Breast epithelium (tissue), 4 donors: ENCODE measurements at places on chromosomes 11 and 22.

GRCh38 chr22:21076912-21077625 lies 31.3 kb downstream of the LRRC74B start:
- DNase-seq = no peak

DNA sequence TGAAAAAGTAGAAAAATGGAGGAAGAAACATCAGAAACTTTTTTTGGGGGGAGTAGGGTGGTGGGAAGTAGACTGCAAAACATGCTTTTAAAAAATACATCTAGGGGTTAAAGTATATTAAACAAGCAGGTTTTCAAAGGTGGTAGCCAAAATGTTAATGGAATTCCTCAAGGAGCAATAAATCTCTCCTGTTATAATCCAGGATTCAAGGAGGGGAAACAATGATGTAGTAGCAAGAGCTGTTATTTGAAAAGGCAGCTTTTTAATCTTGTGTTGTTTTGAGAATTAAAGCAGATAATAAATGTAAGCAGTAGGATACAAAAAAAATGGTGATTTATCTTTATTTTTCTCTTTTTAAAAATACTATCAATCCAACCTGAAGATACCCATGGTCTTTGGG lies 736.5 kb upstream of the CCDC90B start:
- DNase-seq = no peak

DNA sequence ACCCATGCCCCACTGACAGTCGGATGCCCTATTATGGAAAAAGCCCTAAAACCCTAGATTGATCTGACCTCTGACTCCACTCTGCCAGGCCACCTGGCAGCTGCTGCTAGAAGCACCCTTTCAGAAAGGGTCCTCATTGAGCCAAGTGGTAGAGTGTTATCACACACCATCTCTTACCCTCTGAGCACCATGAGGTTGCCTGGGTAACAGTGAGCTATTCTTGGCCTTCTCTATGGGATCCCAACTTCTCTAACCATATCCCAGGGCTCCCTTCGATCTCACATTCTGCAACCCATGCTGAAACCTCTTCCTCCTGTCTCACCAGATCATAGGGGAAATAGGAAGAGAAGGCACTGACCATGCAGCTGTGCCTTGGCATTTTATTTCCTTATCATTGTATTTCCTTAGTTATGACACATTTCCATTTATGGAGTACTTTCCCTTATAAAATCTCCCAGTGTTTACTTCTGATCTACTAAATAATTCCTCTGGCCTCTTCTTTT lies 52.7 kb downstream of the MPPED2 start:
- DNase-seq = no peak

GRCh38 chr11:68498903-68499883 lies 38.6 kb downstream of the PPP6R3 start:
- DNase-seq = no peak

DNA sequence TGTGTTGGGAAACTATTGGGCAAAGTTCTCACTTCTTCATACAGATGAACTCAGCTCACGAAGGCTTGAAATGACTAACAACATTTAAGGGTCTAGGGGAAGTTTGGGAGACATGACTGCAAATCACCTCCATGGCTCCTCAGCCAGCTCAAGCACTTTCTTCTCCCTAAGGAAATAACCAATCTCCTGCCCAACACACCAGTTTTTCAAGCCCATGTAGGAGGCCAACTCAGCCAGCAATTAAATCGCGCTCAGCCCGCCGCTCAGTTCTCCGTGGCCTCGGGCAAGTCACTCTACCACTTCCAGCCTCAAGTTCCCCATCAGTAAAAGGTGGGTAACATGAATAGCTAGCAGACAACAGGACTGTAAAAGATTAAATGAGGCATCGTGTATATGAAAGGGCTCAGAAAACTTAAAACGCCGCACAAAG lies 796 bp downstream of the POLDIP3 start:
- no peak for DNase-seq

DNA sequence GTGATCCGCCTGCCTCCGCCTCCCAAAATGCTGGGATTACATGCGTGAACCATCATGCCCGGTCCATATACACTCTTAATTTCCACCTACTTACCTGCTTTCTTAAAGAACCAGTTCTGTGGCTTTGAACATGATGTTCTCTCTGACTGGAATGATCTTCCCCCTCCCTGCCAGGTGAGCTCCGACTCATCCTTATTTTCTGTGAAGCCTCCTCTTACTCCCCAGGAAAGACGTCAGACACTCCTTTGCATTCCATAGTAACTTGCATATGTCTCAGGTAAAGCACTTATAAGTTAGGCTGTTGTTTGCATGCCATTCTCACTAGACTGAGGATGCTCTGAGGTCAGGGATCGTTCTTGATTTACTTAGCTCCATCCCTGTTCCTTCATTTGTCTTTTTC lies 91.8 kb upstream of the RAB1B start:
- no peak for DNase-seq

DNA sequence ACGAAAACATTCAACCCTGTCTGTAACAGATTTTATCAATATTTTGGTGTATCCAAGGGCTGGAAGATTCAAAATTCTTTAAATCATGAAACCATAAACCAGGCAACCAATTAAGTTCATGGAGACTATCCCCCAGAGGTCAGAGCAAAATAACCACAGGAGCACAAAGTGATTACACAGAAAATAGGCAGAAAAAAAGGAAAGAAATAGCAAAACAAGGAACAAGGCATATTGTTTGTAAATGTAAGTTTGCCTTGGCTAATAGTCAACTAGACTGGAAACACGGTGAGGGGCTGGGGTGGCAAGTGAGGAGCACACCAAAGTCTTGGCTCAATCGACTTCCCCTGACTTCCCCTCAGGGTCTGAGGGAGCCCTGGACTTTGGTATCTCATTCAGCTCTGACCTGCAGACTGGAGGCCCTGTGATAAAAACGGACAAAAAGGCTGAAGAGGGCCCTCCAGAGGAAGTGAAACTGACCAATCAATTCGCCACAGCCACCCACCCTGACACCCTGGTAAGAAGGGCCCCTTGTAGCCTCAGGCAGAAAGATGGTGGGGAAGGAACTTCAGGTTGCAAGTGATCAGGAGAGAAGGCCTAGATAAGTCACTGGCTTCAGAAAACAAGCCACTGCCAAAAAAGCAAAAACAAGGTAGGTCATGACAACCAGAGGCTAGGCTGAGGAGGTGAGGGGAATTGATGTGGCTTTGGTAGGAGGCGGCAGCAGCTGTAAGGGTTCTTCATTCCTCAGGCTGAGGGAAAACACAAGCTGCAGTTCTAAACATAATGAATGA lies 1.8 kb downstream of the SIK3 start:
- no peak for DNase-seq

DNA sequence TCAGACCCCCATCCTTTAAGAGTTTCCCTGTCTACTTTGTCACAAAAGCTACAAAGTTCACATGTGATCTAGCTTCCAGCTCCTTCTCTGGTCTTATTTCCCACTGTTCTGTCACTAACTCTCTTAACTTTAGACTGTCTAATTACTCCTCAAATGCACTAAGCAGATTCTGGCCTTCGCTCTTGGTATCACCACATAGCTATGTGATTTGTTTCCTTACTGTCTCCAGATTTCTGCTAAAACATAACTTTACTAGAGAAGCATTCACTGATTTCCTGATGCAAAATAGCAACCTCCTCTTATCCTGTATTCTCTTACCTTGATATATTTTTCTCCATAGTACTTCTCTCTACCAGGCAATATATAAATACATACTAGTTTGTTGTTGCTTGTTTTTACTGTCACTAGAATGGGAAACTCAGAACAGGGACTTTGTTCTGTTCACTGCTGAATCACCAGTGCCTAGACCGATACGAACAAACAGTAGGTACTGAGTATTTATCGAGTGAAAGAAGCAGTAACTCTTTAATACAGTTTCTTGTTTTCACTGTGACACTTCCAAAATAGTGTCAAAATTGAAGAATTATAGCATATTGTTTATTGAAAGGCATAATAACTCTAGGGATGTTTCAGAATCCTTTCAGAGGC lies 205.6 kb downstream of the DDX10 start:
- no peak for DNase-seq

DNA sequence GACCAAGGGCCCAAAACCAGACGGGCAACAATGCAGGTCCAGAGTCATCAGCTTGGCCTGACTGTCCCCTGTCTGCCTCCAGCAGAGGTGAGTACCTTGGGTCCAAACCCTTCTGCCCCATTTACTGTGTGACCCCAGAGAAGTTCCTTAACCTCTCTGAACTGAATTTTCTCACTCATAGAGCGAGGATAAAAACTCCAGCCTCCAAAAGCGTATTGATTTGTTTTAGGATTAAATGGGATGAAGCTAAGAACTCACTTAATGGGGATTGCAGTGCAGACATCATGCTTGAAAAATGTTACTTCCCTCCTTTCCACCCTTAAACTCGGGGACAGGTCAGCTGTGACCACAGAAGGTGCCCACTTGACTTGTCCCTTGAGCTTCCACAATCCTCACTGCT lies 22.6 kb downstream of the IGLL1 start:
- no peak for DNase-seq

DNA sequence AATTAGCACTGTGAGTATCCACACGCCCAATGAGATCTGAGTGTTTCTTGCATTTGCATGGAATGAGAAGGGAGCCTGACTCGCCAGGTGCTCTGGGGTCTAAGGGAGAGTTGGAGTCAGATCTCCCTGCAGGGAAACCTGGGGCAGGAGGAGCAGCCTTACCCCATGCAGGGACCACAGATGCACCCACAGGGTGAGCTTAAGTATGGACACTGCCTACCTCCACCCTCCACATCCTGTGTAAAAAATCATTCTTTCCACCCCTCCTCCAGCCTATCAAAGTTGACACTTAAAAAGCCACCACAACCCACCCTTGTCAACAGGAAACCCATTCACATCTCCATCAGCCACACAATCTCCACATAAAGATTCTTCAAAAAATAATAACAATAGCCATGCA lies 67.0 kb upstream of the IGLL5 start:
- no peak for DNase-seq

GRCh38 chr22:46849101-46849500 lies 86.7 kb downstream of the TBC1D22A start:
- no peak for DNase-seq

DNA sequence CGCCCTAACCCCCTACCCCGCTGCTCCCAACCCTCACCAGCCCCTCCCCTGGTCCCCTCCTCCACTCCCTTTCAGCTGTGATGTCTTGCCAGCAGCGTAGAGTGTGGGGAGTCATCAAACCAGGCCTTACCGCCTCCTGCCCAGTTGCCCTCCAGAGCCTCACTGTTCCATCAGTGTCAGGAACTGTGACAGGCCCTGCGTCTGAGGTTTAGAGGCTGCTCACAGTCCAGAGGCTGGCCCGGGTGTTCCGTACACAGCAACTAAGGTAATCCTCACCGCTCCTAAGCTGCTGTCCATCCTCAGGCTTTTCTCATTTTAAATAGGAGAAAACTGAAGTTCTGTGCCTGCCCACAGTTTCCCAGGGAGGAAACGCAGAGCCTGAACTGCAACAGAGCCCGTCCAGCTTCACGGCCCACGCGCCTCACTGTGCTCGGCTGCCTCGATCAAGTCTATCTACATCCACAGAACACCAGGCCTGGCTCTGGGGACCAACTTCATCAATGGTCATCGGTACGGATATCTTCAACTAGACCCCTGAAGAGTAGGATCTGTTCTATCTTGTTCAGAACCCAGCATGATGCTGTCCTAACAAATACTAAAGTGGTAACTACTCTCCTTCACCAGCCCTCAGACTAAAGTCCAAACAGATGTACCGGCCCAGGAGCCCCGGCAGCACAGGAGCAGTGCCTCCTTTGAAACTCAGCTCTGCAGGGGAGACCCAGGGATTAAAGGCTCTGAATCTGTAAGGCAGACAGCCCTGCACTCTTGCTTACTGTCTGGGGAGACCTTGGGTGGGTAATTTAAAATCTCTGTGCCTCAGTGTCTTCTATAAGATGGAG lies 10.3 kb downstream of the VPS37C start:
- no peak for DNase-seq

DNA sequence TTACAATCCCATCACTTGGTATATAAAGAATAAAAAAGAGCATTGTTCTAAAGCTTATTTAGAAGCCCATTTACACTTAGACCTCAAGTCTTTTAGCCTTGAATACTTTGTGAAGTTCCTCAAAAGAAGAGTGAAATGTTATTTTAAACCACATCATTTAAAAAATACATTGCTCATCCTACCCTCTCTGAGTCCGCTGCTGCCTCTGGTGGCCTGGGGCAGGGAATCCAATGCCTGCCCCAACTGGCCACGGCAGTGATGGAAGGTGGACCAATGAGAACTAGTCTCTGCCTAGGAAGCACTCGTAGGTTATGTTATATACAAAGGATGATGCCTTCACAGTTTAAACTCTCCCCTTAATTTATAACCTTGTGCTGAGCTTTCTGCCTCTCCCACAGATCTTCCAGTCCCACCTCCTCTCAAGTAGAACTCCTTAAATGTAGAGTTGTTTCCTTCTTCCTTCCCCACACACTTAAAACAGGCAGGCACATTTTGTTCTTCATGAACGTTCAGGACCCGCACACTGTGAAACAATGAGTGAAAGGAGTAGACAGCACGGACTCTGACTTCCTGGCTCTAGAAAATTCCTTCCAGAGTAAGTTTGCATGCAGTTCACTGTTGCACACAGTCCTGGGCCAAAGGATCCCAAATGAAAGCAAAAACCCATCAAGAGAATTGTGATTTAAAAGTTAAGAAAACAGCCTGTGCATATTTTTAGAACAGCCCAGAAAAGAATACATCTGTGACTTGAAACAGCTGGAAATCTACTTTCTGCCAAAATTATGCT lies 167.8 kb downstream of the RRAS2 start:
- no peak for DNase-seq

DNA sequence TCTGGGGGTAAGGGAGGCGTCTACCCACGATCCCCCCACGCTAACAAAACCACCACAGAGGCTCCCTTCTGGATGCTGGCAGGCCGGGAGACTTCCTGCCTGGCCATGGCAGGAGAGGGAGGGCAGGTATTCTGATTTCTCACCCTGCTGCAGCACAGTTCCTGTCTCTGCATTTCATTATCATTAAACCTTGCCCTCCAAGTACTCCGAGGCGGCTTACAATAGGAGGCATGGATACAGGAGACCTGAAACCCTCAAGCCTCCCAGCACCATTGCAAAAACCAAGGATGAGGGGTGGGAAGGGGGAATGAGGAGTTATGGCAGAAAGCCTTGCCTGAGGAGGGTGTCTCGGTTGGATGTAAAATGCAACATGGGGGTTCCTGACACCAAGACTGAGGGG lies 44.1 kb upstream of the MN1 start:
- DNase-seq = no peak

- no peak for DNase-seq
Measured at GRCh38 chr22:23179381-23180299, 669 bp upstream of the BCR start.

DNA sequence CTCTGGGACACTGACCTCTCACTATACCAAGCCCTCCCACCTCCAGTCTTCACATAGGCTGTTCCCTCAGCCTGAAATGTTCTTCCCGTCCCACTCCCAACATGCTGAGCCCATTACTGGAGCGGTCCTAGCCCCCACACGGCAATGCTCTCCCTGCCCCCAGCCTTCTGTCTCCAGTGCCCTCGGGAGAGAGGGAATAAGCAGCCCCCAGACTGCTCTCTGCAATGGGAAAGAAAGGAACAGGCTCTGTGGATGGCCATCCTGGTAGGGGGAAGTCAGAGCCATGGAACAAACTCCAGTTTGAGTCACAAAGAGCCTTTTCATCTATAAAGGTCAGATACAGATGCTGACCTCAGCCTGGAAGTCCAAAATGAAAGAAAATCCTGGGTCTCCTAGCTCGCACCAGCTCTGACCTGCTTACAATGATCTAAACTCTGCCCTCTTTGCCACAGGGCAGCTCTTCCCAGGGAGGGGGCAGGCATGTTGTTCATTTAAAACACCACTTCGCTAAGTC lies 62.6 kb downstream of the FLRT1 start:
- DNase-seq = no peak
